CD4-positive, alpha-beta memory T cell (primary cell): ENCODE measurements at places on chromosomes 12 and 14. TPM values are rescaled to one million over a fixed set of nuclear protein-coding genes. Genes with fewer than 3 reads are reported as not detected.

- DNase-seq: no peak
- H3K27ac ChIP-seq: peak overlapping the region; percentile 83
- peak overlapping the region; percentile 55 for H3K4me3 ChIP-seq
- no peaks in the 10 kb centered on the region for H3K36me3 ChIP-seq
Observed at GRCh38 chr12:9868311-9868801, 798 bp downstream of the CLEC2B start.

OTX2 gene
- polyA plus RNA-seq: not detected

HAL gene
- not detected for polyA plus RNA-seq

- H3K4me1 ChIP-seq: no peaks in the 10 kb centered on the region
- H3K4me3 ChIP-seq: no peak overlapping the region
- peaks cover 18% of the 10 kb centered on the region for H3K27me3 ChIP-seq
- no peak for DNase-seq
- H3K36me3 ChIP-seq: no peaks in the 10 kb centered on the region
Observed at GRCh38 chr12:114678028-114678427, 5.9 kb downstream of the TBX3 start.

GRCh38 chr14:78697341-78697740 lies 527.2 kb downstream of the NRXN3 start:
- DNase-seq: no peak
- H3K4me1 ChIP-seq: no peaks in the 10 kb centered on the region
- H3K27ac ChIP-seq: no peak overlapping the region
- no peaks in the 10 kb centered on the region for H3K27me3 ChIP-seq
- H3K36me3 ChIP-seq: no peaks in the 10 kb centered on the region

DNA sequence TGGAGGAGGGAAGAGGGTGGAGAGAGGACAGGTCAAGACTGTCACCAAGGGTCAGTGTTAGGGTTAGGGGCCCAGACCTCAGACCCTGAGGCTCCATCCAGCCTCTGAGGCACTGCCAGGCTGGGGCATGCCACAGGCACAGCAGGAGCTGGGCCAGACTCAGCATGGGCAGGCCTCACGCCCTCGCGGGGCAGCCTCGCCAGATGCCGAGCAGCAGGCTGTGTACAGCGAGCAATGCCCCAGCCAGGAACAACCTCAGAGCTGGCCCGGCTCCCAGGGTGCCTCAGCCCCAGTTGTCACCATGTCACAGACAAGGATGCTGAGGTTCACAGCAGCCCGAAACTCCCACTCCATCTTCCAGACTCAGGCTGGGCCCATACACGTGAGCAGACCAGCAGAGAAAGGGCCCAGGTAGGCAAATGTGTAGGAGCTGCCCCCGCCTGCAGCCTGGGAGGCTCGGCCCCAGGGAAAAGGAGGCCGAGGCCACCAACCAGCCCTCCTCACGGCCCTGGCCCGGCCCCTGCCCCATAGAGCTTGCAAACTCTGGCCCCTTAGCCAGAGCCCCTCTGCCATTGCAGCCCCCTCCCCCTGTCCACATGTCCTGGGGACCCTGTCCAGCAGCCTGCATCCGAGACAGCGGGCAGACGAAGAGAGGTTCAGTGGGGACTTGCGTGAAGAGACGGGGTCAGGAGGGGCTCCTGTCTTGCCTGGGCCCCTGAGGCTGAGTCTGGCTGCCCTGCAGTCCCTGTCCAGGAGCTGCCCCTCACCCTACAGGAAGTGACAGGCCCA lies 7.5 kb downstream of the C14orf180 start:
- no peaks in the 10 kb centered on the region for H3K27me3 ChIP-seq
- DNase-seq: no peak
- H3K27ac ChIP-seq: no peak overlapping the region
- H3K4me3 ChIP-seq: no peak overlapping the region
- no peaks in the 10 kb centered on the region for H3K36me3 ChIP-seq

ARMH4 gene
- polyA plus RNA-seq: not detected

TTLL5 gene
- polyA plus RNA-seq: 15.8 TPM

PWP1 gene
- polyA plus RNA-seq: 73.1 TPM

DNA sequence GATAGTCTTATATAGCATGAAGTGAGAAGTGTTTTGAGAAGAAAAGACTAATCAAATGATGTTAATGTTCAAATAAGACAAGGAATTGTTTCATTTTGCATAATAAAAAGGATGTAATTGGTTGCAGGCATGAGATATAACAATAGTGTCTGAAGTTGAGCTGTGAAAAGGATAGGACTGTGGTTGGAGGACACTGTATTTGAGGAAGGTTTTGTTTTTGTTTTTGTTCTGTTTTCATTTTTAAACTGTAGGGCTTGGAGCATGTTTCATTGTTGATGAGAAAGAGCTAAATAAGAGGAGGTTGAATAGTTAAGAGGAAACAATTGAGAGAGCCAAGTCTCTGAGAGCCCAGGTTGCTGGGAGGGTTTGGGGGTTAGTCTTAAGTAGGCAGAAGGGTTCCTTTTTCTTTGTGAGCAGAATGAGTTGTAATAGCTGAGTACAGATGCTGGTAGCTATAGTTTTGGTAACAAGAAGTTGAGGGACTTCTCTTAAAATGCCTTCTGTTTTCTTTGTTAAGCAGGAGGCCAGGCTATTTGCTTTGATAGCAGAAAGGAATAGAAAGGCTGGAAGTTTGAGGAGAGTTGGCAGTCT lies 58.4 kb downstream of the CCDC91 start:
- peaks cover 62% of the 10 kb centered on the region for H3K4me1 ChIP-seq
- no peak overlapping the region for H3K27ac ChIP-seq
- H3K27me3 ChIP-seq: no peaks in the 10 kb centered on the region

CCDC184 gene
- not detected for polyA plus RNA-seq

DNA sequence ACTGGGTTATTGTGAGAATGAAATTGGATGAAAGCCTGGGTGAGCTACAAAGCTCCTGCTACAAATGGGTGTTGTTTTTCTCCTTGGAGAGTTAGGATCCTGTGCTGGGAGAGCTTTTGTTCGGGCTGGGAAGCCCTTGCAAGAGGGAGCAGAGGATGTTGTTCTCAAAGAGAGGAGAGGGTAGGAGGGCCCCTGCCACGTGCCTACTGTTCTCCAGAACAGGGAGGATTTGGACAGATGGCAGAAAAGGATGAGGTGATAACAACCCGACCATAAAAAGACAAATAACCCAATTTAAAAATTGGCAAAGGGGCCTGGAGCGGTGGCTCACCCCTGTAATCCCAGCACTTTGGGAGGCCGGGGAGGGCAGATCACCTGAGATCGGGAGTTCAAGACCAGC lies 68.8 kb downstream of the GALNT16 start:
- no peak for DNase-seq
- no peaks in the 10 kb centered on the region for H3K36me3 ChIP-seq
- H3K4me3 ChIP-seq: no peak overlapping the region
- no peaks in the 10 kb centered on the region for H3K27me3 ChIP-seq

RGS6 gene
- not detected for polyA plus RNA-seq

DNA sequence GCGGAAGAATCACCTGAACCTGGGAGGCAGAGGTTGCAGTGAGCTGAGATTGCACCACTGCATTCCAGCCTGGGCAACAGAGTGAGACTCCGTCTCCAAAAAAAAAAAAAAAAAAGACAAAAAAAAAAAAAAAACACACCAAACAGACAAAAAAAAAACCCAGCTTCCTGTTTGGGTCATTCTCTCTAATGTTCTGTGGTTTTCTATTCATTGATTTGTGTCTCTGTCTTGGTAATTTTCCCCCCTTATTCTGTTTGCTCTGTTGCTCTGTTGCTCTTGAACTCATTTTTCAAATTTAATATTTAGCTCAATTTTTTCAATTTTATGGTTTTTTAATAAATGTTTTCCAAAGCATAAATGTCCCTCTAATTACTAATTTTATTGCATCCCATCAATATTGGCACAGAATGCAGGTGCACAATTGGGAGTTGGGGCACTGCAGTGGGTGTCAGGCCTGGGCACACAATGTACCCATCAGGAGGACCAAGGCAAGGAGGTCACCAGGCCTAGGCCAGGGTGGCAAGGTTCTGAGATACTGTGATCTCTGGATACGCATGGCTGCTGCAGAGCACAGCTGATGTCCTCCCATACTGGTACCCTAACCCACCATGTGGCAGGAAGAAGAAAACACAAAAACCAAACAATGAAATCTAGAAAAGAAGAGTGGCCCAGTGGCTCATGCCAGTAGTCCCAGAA lies 8.0 kb upstream of the GNPTAB start:
- no peaks in the 10 kb centered on the region for H3K27me3 ChIP-seq
- H3K27ac ChIP-seq: no peak overlapping the region
- peak; percentile 58 for DNase-seq
- H3K4me3 ChIP-seq: no peak overlapping the region
- H3K36me3 ChIP-seq: no peaks in the 10 kb centered on the region
- H3K4me1 ChIP-seq: peaks cover 24% of the 10 kb centered on the region

DNA sequence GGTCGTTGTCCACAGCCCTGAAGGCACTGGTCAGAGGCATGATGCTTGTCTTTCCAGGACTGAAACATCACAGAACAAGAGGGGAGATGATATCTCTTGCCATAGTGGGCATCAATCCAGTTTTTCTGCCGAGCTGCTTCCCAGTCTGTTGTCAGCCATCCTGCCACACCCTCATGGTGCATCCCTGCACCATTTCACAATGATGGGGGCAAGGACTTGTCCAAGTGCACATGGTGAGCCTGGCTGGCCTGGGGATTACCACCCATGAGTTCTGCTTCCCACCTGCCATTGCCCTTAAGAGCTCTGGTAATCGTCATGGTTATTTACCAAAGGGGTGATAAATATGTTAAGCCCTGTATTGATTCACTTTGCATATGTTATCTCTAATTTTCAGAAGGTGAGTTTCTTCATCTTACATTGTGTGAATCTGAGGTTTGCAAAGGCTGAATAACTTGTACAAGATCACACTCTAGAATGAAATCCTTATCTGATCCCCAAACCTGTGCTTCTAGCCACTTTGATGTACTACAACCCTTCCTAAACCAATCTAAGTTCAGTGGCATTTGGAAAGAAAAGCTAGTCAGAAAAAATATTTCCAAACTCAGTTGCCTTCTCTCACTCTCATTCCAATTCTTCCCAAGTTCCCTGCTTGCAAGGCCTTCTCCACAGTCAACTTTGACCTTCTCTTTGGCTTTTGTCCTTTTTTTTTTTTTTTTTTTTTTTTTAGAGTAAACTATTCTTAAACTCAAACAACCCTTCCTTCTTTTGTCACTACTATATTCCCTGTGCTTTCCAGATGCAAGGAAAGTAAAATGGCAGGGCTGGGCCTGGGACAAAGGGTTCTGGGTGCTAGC lies 2.3 kb downstream of the AVIL start:
- H3K27me3 ChIP-seq: no peaks in the 10 kb centered on the region
- no peak overlapping the region for H3K27ac ChIP-seq
- peaks cover under 1% of the 10 kb centered on the region for H3K36me3 ChIP-seq
- no peak overlapping the region for H3K4me3 ChIP-seq
- H3K4me1 ChIP-seq: no peaks in the 10 kb centered on the region

GRCh38 chr12:119804011-119804641 lies 73.0 kb downstream of the CIT start:
- no peak overlapping the region for H3K27ac ChIP-seq
- H3K36me3 ChIP-seq: no peaks in the 10 kb centered on the region
- no peak for DNase-seq
- H3K27me3 ChIP-seq: no peaks in the 10 kb centered on the region
- no peaks in the 10 kb centered on the region for H3K4me1 ChIP-seq
- no peak overlapping the region for H3K4me3 ChIP-seq

- peak overlapping the region; percentile 79 for H3K4me3 ChIP-seq
- peaks cover 15% of the 10 kb centered on the region for H3K4me1 ChIP-seq
- no peak for DNase-seq
- no peaks in the 10 kb centered on the region for H3K27me3 ChIP-seq
- H3K27ac ChIP-seq: no peak overlapping the region
Observed at GRCh38 chr14:20971705-20972021, 16.4 kb downstream of the RNASE2 start.

EML5 gene
- 0.46 TPM for polyA plus RNA-seq

OVCH1 gene
- polyA plus RNA-seq: not detected

ART4 gene
- polyA plus RNA-seq: not detected

DNA sequence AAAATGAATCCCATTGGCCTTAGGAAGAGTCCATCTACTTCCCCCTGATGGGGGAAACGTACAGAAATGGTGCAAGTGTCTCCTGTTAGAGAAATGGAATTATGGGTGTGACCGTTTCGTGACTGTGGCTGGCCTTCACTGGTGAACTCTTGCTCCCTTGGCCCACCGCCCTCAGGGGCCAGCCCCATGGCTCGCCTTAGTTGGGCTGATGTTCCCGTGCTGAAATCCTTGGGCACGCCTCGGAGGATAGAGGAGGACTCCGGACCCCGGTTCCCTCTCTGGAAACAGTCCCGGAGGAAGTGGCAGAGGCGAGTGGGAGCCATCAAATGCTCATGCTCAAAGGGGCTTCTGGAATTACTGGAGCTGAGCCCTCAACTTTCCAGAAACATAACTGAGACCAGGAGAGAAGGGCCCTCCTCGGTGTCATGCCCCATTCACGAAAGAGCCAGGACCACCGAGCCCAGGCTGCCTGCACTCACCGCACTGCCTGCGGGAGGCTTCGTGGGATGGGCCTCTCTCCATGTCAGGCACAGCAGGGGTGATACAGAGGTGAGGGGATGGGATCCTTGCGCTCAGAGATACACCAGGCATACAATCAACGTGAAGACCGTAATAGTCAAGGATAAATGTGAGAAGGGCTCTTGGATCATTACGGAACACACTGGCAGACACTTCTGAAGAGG lies 10.1 kb upstream of the CACNA2D4 start:
- H3K4me3 ChIP-seq: no peak overlapping the region
- no peak overlapping the region for H3K27ac ChIP-seq
- DNase-seq: no peak
- H3K4me1 ChIP-seq: peaks cover 6% of the 10 kb centered on the region
- no peaks in the 10 kb centered on the region for H3K36me3 ChIP-seq

DNA sequence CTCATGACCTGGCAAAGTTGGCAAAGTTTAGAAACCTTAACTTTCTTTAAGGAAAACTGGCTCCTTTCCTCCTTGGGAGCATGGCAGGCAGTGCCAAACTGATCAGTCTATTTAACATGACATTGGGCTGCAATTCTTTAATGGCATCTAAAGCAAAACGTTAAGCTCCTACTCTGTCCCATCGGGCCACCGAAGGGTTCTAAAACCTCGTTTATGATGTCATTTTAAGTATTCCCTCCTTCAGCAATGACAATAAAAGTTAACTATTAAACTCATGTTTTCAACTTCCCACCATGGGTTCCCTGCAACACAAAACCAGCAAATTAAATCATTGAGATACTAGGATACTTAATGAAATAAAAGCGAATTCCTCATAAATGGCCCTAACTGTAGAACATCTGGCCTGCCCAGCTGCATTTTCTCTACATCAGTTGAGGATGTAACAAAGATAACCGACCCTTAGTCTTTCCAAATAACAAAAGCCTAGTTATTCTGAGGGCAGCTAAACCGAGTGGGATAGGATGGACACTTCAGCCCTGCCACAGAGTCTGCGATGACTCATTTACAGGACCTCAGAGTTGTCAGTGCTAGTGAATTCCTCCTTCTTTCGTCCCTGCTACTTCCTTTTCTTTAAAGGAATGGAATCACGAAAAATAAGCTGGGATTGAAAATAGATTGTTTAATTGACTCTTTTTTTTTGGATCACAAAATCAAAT lies 34.5 kb upstream of the RIC8B start:
- H3K27ac ChIP-seq: no peak overlapping the region
- DNase-seq: no peak
- H3K36me3 ChIP-seq: no peaks in the 10 kb centered on the region
- H3K4me3 ChIP-seq: no peak overlapping the region
- no peaks in the 10 kb centered on the region for H3K4me1 ChIP-seq
